NCI-H1930 (cell line): ENCODE measurements at places on chromosomes 6 and 20.

- DNase-seq, result no peak
Observed at GRCh38 chr6:70599187-70599586, 32.5 kb downstream of the SDHAF4 start.

DNA sequence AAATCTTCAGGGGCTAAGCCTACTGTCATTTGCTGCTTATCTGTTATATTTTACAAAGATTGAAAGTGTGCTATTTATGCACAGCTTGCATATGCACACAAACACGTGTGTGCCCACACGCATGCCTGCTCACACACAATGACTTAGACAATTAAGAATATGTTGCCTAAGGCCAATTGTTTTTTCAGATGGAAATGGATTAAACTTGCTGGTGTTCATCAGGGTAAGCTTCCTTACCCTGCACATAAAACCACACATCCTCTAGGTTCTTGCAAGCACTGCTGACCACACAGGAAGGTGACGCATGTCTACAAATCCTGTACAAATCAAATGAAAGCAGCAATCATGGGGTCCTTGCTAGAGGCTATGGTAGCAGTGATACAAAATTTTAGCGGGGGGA, 58.4 kb downstream of the GJA10 start:
- DNase-seq, result no peak

DNA sequence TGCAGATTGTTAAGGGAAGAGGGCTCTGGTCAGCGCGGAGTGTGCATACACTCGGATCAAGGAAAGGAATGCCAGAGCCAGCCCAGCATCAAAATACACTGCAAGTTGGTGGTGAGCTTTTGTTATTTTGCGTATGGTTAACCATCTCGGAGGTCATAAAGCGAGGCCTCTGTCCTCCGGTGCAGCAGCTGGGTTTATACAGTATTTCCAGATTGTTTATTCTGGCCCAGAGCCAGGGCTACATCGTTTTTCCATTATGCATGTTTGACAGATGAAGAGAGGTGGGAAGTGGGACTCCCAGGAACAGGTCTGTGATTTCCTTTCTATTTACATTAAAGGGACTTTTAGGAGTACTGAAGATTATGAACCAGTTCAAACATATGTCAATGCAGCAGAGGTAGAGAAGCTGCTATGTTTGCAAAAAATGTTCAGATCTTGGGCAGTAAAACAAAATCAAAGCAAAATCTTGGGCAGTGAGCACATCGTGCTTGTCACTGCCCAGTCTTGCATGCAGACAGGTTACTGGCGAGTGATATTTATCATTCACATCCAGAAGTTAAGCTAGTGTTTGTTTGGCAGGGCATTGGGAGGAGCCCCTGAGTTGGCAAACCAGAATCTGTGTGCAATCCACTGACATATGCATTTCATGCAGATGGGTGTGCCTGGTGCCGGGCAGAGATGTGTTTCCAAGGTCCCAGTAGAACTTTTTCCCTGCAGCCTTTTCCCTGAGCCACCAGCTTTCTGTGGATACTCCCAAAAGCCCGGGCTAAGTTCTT, 256.3 kb upstream of the TAB2 start:
- peak; percentile 1 for DNase-seq

DNA sequence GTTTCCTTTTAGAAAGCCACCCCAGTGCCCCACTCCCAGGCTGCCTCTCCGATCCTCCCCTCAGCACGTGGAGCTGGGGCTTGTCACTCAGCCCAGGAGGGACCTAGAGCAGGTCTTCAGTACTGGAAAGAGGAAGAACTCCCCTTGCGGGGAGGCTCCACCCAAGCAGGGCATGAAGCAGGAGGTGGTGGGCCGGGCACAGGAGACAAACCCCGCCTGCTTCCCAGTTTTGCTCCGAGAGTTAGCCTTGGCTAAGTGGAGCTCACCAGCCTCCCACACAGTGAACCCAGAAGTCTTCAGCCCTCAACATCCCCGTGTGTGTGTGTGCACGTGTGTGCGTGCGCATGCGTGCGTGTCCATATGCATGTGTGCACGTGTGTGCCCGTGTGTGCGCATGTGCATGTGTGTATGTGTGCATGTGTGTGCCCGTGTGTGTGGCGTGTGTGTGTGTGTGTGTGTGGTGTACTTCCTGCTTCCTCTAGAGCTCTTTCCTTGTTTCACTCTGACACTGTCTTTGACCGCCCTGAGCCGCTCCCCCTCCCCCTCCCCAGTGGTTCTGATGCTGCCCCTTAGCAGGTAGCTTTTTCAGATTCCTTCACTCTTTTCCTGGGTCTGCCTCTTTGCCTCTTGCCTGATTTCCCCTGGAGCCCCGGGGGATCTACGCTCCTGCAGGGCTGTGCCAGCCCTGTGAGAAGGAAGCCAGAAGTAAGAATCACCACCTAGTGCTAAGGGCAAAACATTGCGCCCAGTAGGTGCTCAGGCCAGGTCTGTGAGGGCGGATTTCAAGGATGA, 239.8 kb downstream of the CDC5L start:
- no peak for DNase-seq

GRCh38 chr6:119814609-119815400, 465.2 kb upstream of the MAN1A1 start:
- no peak for DNase-seq

GRCh38 chr20:10239954-10240353, 21.3 kb downstream of the SNAP25 start:
- DNase-seq, result no peak

- no peak for DNase-seq
Observed at GRCh38 chr20:4484379-4484997, 237.2 kb upstream of the PRND start.

- DNase-seq, result no peak
Observed at GRCh38 chr6:110626442-110626841, 150.0 kb upstream of the SLC22A16 start.

DNA sequence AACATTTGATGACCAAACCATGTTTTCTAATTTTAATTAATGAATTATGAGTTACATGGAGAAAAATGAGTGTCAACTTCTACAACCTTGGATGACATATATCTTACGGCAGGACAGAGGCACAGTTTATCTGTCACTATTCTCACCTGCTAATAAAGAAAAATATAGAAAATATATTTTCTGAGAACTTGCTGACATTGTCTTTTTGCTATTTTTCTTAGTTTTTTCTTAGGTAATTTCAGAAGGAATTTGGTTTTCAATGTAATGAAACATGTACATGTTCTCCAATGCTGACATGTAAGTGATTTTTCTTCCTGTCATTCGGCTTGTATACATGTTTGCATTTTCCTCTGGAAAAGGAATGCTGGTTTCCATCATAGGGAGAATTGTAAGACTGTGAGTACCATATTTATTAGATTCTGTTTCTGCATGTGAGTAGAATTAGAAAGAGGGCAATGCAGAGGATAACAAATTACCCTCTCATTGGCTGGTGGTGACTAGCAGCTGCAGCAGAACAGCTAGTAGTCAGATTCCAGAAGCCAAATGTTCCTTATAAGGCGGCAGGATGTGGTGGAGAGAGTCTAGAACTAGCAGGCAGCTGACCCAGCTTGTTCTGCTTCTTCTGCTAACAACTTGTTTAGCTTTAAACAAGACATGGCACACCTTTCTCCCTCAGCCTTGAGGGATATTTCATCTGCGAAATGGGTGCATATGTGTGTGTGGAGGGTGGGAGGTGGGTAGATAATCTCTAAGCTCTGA, 132.8 kb upstream of the SPACA1 start:
- DNase-seq, result no peak

- no peak for DNase-seq
Observed at GRCh38 chr6:114282292-114282691, 60.5 kb downstream of the HS3ST5 start.

- DNase-seq, result no peak
Observed at GRCh38 chr6:11437824-11438459, 99.6 kb upstream of the TMEM170B start.
